ENCODE measurements at places on chromosomes 2 and 18.

DNA sequence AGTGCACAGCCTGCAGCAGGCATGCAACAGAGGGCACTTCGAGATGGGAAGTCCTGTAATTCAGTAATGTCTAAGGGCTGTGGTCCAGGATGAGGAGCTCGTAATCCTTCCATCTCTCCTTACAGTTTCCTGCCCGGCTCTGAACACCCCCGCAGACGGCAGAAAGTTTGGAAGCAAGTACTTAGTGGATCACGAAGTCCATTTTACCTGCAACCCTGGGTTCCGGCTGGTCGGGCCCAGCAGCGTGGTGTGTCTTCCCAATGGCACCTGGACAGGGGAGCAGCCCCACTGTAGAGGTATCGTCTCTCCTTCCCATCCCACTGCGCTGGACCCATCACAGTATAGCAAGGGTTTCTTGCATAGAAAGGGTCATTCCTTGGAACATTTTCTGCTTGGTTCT, 26.7 kb downstream of the FBLN7 start:
- DNase-seq, result no peak

DNA sequence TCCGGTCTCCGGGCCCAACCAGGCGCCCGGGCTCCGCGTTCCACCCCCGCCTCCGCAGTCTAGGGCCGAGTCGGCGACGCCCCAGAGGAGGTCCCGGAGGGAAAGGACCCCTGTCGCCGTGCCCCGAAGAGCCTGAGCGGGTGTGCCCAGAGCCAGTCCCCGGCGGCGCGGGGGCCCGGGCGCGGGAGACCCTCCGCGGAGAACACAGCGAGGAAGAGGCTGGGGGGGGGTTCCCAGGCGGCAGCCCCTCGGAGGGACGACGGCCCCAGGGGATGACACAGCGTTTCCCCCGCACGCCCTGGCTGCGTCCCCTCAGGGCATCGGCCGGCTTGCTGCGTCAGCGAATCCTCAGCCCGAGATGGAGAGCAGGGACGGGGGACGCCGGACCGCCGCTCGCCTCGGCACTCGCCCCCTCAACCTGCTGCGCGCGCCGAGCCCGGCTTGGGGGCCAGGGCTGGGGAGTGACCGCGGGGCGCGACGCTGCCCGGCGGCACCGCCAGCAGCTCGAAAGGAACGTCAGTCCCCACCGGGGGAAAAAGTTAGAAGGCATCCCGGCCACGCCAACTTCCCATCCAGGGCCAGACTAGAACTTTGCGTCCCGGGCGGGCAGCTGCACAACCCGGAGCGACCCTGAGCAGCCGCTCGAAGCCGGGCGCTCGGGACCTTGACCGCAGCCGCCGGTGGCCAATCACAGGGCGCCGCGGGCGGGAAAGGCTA, 711 bp downstream of the SFXN5 start:
- DNase-seq, result peak; percentile 61

GRCh38 chr2:192047315-192048107, 147.2 kb downstream of the TMEFF2 start:
- no peak for DNase-seq

DNA sequence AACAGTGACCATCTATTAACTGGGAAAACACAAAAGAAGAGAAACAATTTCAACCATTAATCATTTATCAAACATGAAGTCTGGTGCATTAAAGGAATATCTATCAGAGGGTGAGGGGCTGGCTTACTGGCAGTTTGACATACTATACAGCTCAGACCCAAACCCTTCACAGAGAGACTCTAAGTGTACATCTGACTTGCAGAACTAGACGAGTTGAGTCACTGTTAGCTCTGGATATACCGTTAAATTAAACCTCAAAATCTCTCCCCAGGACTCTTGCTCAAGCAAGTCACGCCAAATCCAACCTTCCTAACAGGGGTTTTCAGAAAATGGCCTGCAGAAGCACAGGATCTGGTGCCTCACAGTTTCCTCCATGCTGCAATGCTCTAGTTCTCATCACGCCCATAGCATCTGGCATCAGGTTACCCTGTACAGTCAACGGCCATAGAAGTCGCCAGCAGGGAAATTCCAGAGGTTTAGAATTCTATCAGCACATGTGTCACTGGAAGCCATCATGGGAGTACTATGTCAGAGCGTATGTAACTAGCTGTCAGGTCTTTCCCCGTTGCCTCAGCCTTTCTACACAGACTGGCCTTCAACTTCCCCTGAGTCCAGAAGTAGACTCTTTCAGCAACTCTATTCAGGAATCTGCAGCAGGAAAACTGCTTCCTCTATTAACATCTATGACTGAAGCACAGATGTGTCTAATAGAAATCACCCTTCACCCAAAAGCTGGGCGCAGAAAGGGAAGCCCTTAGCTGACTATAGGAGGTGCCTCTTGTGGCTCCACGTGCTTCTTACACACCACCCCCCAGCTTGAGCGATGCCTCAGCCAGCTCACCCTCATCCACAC, 9.3 kb downstream of the TGOLN2 start:
- no peak for DNase-seq

DNA sequence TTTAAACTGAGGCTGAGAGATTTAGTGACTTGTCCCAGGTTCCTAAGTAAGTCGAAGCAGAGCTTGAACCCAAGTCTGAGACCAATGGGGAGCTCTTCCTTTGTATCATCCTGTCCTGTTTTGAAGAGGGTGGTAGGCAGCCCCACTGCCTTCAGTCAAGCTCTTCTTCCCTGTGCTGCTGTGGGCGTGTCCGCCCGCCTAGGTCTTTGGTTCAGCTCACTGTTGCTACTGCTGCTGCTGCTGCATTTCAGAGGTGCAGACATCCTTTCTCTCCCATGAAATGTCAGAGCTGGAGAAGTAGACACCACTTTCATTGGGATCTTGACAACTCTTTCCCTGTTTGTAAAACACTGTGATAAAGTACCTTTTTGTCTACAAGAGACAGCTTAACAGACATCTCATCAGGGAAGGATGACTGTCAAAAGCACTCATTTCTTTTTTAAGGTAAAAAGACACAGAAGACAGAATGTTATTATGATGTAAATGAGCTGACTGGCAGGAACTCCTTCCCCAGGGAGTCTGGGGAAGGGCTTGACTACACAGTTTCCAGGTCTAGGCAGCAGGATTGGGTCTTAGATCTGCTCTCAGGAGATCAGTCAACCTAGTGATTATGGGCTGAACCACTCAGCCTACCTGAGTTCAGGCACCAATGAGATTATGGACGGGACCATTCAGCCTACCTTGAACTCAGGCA, 91.7 kb upstream of the TRIB2 start:
- no peak for DNase-seq

DNA sequence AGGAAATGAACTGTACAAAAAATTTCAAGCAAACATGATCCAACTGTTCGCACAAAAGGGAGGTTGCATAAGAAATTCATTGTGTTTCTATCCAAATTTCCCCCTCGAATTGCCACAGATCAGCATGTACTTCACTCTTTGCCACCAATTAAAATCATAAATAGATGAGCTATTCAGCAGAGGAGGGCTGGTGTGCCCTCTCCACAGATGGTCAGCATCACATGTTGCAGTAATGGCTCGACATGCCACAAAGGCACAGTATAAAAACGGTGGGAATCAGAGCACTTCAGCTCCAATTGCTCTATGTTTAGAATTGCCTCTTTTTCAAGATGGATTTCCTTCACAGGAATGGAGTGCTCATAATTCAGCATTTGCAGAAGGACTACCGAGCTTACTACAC, at the start of gene G6PC2:
G6PC2 (plus strand) TSS at position 289 of the 400 bp plus-strand sequence; CDS start at position 330, 41 bp downstream.
- no peak for DNase-seq

GRCh38 chr18:80132180-80132812, 23.2 kb downstream of the ADNP2 start:
- no peak for DNase-seq

DNA sequence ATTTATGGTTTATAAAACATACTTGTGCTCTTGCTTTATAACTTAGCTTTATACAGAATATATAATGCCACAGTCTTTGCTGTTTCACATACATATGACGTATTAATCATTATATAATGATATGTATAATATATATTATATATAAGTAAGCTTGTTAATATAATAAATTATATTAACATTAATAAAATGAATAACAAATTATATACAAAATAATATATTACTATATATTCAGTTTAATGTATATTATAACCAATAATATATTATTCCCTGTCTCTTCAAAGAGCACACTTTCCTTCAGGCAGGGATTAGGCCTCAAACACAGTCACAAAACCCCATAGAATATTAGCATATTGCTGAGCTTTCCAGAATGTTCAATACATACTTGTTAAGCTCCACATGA, 427.6 kb downstream of the NCKAP5 start:
- DNase-seq, result no peak

DNA sequence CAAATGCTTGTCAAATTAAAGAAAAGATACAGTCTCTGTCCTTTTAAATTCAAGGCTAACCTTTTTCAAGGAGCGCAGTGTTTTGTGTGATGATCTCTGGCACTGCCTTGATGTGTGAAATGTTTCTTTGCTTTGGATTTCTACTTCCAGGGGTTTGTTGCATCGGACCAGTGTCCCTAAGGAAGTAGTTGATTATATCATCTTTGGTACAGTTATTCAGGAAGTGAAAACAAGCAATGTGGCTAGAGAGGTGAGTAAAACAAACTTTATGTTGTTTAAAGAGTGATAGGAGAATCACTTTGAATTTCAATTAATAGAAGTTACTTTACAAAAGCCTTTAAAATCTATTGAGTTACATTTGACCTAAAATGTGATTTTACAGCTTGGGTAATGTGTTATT, 28.8 kb downstream of the HADHB start:
- DNase-seq, result no peak

DNA sequence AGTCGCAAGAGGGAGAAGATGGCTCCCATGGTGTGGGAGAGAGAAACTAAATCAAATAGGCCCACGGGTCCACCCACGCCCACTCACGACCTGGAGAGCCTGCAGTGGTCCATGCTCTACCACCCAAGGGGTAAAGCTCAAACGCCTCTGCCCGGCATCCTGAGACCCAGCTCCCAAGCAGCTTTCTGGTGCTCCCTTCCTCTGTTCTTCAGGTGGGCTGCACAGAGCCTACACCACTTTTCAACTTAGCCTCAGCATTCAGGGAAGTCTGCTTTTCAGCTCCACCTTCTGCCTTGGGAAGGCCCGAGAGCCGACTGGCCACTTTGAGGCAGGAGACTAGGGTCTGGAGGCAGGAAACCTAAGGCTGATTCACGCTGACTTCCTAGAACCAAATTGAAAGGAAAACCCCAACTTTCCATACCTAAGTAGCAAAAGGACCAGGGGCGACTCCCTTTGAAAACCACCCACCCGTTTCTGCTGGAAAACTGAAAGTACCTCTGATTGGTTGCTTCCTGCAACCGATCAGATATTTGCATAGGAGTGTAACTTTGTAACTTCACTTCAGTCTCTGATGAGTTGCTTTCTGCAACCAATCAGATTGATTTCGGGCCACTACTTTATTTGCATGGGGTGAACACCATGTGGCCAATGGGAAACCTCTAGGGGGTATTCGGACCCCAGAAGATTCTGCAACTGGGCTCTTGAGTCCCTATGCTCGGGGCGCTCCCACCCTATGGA, 26.8 kb upstream of the SPATA3 start:
- DNase-seq, result no peak

DNA sequence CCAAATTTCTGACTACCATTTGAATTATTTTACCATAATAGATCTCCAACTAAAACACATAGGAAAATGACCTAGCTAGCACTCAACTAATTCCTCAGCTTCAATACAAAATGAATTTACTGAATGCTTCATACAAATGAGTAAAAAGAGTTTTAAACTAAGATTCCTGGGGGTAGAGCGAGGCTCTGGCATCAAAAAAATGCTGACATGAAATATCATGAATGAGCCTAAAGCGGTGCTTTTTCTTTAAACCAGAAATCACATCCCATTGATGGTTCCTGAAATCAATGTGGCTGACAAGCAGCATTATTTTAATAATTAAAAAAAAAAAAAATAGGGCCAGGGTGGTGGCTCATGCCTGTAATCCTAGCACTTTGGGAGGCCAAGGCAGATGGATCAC, 32.1 kb downstream of the WDR33 start:
- no peak for DNase-seq

DNA sequence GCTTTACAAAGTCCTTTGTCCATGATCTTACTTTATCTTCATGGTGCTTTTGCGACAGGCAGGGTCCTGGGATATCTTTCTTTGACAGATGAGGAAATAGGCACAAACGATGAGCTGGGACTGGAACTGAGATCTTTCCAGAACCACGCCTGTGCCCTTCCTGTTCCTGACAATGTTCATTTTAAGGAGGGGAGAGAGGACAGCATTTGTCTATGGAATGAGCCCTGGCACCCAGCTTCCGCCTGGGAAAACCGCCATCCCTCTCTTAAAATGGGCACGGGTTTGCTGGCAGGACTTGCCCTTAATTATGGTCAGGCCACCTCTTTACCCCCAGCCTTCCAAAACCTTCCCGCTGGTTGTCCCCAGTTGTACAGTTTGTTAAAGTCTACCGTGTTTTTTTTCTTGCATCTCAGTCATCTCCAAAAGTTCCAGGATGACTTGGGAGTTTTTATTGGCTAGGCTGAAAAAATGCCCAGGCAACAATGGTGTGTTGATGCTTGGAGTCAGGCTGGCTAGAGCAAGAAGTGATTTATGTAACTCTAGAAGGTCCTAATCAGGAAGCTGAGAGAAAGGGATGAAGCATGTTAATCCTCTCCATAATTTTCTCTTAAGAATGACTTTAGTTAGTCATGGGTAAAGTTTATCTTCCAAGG, 264.9 kb upstream of the EPAS1 start:
- DNase-seq, result no peak

GRCh38 chr2:207807516-207807915, 37.8 kb upstream of the FZD5 start:
- DNase-seq, result no peak

GRCh38 chr18:2985628-2986027, 27.3 kb downstream of the LPIN2 start:
- no peak for DNase-seq

GRCh38 chr18:73901566-73901965, 246.1 kb downstream of the FBXO15 start:
- DNase-seq, result no peak

- no peak for DNase-seq
Measured at GRCh38 chr2:232911712-232912277, 41.7 kb downstream of the SNORC start.

DNA sequence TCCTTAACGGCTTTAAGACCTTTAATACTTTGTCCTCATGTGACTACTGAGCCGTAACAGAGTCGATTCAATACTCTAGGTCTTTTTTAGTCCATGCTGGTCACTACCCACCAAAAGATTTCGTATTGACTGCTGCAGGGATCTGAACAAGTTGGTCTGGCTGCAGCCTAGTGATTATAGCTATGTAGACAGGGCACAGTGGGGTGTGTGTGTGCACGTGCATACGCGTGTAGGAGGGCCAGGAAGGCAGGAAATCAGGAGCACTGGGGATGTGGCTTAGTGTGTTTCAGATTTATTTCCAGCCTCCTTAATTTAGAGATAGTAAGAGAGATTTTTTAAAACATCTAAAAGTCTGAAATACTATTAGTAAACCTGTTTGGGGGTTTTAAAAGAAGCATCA, 161.4 kb downstream of the MYO3B start:
- no peak for DNase-seq

GRCh38 chr18:49048396-49049020, 97.7 kb upstream of the SMAD7 start:
- DNase-seq, result peak; percentile 8

All from T1000 (cell line).